ENCODE measurements at places on chromosomes 5 and 9. TPM values are rescaled to one million over a fixed set of nuclear protein-coding genes. Genes with fewer than 3 reads are reported as not detected.

The ENTPD8 gene
- total RNA-seq, result not detected

The AK8 gene
- total RNA-seq, result not detected

The UNC13B gene
- 0.29 TPM for total RNA-seq

The ANKRD18B gene
- total RNA-seq, result not detected

The ORM2 gene
- not detected for total RNA-seq

The ELAVL2 gene
- not detected for total RNA-seq

The TRIM36 gene
- total RNA-seq, result 0.13 TPM

The MYMK gene
- total RNA-seq, result not detected

The SLC34A3 gene
- total RNA-seq, result not detected

The RNF180 gene
- not detected for total RNA-seq

The ESM1 gene
- total RNA-seq, result not detected

The SEMA5A gene
- total RNA-seq, result not detected

The NOXA1 gene
- total RNA-seq, result 0.52 TPM

The FOXI1 gene
- total RNA-seq, result not detected

The ITK gene
- 263 TPM for total RNA-seq

The DMGDH gene
- not detected for total RNA-seq

The FAM78A gene
- 101 TPM for total RNA-seq

The PPP1R2B gene
- 0.13 TPM for total RNA-seq

The SVEP1 gene
- not detected for total RNA-seq

The COL27A1 gene
- 0.47 TPM for total RNA-seq

The PAEP gene
- total RNA-seq, result not detected

The DCTN3 gene
- 134 TPM for total RNA-seq

The GRXCR2 gene
- total RNA-seq, result not detected

The PFN3 gene
- total RNA-seq, result not detected

The EQTN gene
- not detected for total RNA-seq

The SLC6A3 gene
- not detected for total RNA-seq

The HMGCR gene
- total RNA-seq, result 64.1 TPM

The LRRC19 gene
- not detected for total RNA-seq

The PCDHA7 gene
- total RNA-seq, result not detected

The AMBP gene
- total RNA-seq, result not detected

The C9orf50 gene
- total RNA-seq, result not detected

The RAPGEF1 gene
- total RNA-seq, result 128 TPM

The PCDHGA7 gene
- total RNA-seq, result not detected

The URM1 gene
- 79.9 TPM for total RNA-seq

The CDX1 gene
- not detected for total RNA-seq

The KCTD16 gene
- 0.08 TPM for total RNA-seq

The MCIDAS gene
- total RNA-seq, result not detected

The ERBIN gene
- total RNA-seq, result 44.8 TPM

The GNG10 gene
- 21.4 TPM for total RNA-seq

The FCN2 gene
- total RNA-seq, result not detected

The RGS7BP gene
- not detected for total RNA-seq

The KDM4C gene
- 52.9 TPM for total RNA-seq

The BNC2 gene
- not detected for total RNA-seq

The PNPLA7 gene
- 3.4 TPM for total RNA-seq

The PRKAA1 gene
- 70.8 TPM for total RNA-seq

The HMCN2 gene
- total RNA-seq, result not detected

The EDIL3 gene
- not detected for total RNA-seq

The C9 gene
- total RNA-seq, result not detected

The OR1Q1 gene
- not detected for total RNA-seq

The MRNIP gene
- 16.1 TPM for total RNA-seq

The DBH gene
- not detected for total RNA-seq

The SLC9A3 gene
- total RNA-seq, result 1.9 TPM

The KIAA0825 gene
- 2.0 TPM for total RNA-seq

All from activated CD8-positive, alpha-beta T cell treated with anti-CD3 and anti-CD28 coated beads, Interleukin-2, amount 10 ng/mL, durations not matched to agents 7 days and 5 days (primary cell).